MM.1S (cell line): ENCODE measurements at places on chromosomes 16 and 17.

DNA sequence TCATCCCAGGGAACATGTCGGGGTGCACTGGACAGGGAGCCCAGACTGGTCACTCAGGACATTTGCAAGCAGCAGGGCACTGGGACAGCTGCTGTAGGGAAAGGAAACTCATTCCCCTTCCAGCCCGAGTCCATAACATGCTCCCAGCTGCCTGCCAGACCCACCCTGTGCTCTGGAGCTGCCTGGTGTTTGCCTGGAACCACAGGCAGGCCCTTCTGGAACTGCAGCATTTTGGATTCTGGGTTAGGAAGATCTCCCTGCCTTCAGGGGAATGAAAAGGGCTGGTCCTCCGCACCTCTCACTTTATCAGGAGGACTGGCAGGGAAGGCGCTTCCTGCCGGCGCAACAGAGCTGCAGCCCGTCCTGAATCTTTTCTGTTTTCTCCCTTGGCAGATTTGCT lies 41.2 kb downstream of the MEAK7 start:
- DNase-seq: no peak

GRCh38 chr17:33521784-33522183 lies 228.7 kb upstream of the ASIC2 start:
- DNase-seq: no peak

- no peak for DNase-seq
Observed at GRCh38 chr16:31267332-31268032, 7.7 kb downstream of the ITGAM start.

GRCh38 chr16:70746708-70747424 lies 54.1 kb downstream of the VAC14 start:
- DNase-seq: no peak

- no peak for DNase-seq
Observed at GRCh38 chr16:57998486-57998885, 2.0 kb downstream of the ZNF319 start.

- no peak for DNase-seq
Observed at GRCh38 chr16:50752471-50753235, 10.8 kb downstream of the CYLD start.

GRCh38 chr16:23838485-23839142 lies 2.8 kb downstream of the PRKCB start:
- no peak for DNase-seq

DNA sequence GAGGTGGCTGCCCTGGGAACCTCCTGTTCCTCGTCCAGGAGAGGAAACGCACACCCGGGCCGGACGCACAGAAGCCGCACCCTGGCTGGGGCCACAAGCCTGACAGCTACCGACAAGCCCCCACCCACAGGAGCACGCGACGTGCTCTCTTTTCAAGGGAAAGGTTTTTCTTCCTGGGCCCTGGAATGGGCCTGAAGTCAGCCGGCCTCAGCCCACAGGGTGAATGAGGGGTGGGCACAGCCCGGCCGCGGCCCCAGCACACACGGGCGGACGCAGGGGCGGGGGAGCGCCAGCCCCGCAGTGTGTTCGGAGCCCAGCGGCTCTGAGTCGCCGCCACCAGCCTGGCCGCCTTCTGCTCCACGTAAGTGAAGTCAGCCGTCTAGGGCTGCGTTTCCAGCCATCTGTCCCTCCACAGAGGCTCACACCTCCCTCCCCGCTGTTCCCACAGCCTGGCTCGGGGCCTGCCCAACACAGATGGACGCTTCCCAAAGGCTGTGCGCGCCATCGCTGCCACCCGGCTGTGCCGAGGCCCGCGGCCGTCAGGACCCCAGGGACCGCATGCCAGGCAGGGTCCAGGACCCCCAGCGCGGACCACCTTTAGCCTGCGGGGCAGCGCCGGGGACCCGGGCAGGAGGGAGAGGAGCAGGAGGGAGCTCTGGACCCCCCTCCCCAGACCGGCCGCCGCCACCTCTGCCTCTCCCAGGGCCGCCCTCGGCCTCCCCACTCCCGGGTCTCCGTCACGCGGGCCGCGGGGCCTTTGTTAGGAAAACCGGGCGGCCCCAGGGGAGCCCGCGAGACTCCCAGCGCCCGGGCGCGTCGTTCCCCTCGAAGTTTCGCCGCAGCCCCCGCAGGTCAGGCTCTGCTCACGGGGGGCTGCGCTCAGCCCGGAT lies 36.8 kb downstream of the CBFA2T3 start:
- no peak for DNase-seq

DNA sequence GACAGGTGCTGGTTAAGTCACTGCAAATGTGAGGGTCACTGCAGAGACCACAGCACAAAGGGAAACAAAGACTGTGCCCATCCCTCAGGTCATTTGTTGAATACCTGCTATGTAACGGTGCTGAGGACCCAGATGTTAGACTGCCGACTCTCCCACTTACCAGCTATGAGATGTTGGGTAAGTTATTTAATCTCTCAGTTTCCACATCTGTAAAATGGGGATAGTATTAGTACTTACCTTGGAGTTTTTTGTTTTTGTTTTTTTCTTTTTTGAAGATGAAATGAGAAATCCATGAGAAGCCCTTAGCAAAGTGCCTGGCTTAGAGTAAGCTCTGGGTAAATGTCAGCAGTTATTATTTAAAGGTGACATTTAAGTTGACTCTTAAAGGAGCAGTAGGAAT lies 50.5 kb upstream of the PMFBP1 start:
- no peak for DNase-seq

- DNase-seq: no peak
Observed at GRCh38 chr16:88468275-88469129, 15.4 kb downstream of the ZFPM1 start.

DNA sequence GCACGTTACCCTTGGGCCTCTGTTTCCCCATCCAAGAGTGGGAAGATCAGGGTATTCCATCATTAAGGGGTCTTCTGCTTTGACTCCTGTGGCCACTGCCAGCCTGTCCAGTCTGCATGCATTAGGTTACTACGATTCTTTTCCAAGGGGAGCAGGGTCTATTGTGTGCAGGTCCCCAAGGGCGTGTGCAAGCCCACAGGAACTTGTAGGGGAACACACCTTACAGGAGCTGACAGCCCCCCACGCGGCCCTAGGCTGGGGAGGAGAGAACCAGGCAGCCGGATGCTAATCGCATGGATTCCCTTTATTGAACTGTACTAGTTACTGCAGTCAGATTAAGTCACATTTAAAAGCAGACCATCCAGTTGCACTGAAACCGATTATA lies 116.7 kb downstream of the C16orf78 start:
- no peak for DNase-seq

- DNase-seq: no peak
Observed at GRCh38 chr16:57427824-57428223, 19.4 kb downstream of the CIAPIN1 start.

DNA sequence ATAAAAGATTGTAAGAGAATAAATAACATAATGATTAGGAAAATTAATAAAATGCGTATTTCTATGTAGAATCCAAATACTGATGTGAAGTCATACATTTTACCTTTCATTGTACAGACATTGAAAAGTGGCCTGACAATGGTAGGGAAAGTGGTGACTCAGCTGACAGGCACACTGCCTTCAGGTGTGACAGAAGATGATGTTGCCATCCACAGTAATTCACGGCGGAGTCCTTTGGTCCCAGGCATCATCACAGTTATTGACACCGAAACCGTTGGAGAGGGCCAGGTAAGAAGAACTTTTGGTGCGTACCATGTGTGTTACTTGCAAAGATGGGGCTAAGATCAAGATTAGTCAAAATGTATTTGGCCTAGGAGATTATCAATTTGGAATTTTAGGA lies 232.8 kb downstream of the BCAS3 start:
- no peak for DNase-seq
